Stimulated activated CD4-positive, alpha-beta T cell treated with anti-CD3 and anti-CD28 coated beads, TNF-alpha, amount 100 ng/mL, for 48 hours (primary cell): ENCODE measurements at places on chromosomes 3 and 15.

DNA sequence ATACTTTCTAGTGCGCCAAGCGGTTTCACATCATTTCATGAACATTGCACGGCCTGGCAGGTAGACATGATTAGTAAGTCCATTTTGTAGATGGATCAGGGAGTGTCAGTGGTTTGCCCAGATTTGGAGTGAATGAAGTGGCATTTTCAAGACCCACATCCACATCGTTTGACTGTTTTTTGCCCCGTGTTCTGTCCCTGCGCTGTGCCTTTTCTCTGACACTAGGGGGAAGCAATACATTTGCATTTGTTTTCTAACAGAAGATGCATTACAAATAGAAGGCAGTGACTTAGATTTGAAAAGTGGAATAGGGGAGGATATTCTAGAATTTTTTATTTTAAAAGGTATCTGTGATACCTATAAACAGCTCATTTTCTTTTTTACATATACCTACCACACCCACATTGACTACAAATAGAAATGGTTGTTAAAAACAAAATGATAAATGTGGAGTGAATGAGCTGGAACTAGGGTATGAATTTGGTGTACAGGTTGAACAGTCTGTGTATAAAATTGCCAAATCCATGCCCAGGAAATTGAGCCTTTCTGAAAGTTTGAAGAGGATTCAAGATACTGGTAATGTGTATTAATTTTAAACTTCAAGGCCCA lies 98.0 kb downstream of the USP13 start:
- no peak for DNase-seq

DNA sequence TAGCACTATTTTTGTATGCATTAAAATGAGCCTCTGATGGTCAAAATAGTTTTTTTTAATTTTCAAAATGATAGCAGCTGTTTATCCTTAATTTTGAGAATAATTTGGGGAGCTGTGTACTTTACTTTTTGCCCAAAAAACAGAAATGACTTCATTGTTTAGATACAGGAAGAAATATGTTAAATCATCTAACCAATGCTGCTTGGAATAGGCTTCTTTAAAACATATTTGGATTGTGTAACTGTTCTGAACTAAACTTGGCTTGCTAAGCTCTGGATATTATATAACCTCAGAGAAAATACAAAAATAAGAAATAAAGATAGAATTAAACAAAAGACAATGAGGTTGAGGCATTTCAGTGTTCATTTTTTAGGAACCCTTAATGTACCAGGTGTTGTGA lies 119.3 kb downstream of the SERPINI1 start:
- no peak for DNase-seq

DNA sequence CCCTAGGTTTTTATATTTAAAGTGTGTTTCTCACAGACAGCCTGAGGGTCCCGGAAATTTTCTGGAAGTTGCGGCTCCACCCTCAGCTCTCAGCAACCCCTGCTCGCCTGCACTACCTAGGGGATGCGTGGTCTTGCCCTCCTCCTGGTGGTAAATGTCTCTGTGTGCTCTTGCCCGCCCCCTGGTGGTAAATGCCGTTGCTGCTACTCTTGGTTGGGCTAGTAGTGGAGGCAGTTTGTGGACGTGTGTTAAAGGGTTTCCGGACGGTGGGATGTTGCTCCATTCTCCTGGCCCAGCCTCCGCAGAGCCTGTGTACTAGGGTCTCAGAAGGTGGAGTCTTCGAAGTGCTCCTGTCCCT lies 27.4 kb downstream of the STOML1 start:
- DNase-seq: peak; percentile 85

GRCh38 chr3:14429237-14429636 lies 26.8 kb downstream of the SLC6A6 start:
- DNase-seq: no peak
